Osteocyte (in vitro differentiated cells): ENCODE measurements at places on chromosomes 6 and 20. TPM values are rescaled to one million over a fixed set of nuclear protein-coding genes. Genes with fewer than 3 reads are reported as not detected.

The OR2H2 gene
- not detected in 2 replicates for total RNA-seq

The CNKSR3 gene
- 14.6 and 15.3 TPM in 2 replicates for total RNA-seq

The TRIM38 gene
- total RNA-seq: 8.0 and 8.4 TPM in 2 replicates

The SMLR1 gene
- not detected in 2 replicates for total RNA-seq

The PAK5 gene
- total RNA-seq: not detected in 2 replicates

The TGM2 gene
- 29.2 and 32.7 TPM in 2 replicates for total RNA-seq

The MMP24 gene
- 0.54 and 0.63 TPM in 2 replicates for total RNA-seq

The CALHM4 gene
- not detected in 2 replicates for total RNA-seq

The BPI gene
- total RNA-seq: 7.7 and 8.5 TPM in 2 replicates

The PHACTR1 gene
- total RNA-seq: 1.0 and 1.6 TPM in 2 replicates

DNA sequence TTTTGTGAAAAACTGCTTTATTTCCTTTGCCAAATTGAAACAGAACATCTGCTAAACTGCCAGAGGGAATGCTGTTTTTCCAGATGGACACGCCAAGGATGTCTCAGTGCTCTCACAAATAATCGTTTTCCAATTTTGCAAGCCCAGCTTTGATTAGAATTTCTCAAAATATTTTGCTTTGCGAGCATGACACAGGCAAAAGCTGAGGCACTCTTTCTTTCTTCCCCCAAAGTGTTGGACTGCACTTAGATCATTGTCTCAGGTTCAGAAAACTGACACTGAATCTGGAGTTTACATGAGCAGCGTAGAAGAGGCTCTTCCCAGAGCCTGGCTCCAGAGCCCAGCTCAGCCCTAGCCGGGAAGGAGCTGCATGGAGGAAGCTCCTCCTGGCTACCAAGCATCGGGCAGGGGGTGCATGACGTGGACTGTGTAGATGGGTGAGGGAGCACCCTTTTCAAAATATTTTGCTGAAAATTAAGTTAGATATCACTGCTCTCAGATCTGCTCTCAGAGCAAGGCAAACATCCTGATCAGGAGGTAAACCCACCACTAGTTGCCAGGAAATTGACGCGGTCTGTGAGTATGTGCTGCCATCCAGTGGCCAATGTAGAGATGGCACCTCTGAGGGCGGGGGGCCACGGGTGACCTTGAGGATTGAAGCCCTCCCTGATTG, 107.5 kb downstream of the SLC22A3 start:
- H3K27me3 ChIP-seq: peaks cover 5% of the 10 kb centered on the region
- peaks cover 4% of the 10 kb centered on the region for H3K4me1 ChIP-seq
- peak; percentile 90 for DNase-seq
- H3K4me3 ChIP-seq: no peak overlapping the region

DNA sequence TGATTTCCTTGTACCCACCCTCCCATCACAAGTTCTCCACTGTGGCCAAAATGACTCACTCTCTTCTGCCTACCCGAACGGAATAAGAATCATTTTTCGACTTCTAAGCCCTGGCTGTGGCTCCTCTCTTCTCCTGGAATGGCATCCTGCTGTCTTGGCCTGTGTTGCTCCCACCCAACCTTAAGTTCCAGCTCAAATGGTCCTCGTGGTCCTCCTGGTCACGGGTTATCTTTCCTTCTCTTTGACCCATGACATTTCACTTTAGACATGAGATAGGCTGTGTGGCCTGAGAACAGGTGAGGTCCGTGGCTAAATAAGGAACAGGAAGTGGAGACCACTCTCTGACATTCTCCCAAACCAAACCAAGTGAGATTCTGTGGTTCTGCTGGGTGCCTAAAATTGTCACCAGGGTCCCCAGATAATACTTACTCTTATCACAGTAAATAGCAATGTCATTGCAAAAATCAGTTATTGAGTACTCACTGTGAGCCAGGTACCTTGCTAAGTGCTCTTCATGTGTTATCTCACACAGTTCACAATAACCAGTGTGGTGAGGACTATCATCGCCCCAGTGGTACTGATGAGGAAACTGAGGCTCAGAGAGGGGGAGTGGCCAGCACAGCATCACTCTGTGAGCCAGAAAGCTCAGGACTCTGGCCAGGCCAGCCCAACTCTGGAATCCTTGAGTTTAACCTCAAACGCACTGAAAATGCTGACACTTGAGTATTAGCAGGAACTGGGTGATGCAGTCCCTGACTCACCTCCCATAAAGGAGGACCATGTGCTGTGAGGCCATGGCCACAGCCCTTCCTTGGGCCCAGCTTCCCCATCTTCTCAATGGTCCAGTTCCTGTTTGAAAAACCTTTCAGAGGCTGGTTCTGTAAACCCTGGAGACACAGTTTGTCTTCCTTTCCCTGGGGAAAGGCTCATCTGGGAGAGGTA, 74.8 kb upstream of the SIRPA start:
- no peak overlapping the region for H3K4me3 ChIP-seq
- H3K36me3 ChIP-seq: no peaks in the 10 kb centered on the region
- no peaks in the 10 kb centered on the region for H3K27me3 ChIP-seq
- no peak overlapping the region for H3K27ac ChIP-seq
- peaks cover 22% of the 10 kb centered on the region for H3K4me1 ChIP-seq
- no peak for DNase-seq

DNA sequence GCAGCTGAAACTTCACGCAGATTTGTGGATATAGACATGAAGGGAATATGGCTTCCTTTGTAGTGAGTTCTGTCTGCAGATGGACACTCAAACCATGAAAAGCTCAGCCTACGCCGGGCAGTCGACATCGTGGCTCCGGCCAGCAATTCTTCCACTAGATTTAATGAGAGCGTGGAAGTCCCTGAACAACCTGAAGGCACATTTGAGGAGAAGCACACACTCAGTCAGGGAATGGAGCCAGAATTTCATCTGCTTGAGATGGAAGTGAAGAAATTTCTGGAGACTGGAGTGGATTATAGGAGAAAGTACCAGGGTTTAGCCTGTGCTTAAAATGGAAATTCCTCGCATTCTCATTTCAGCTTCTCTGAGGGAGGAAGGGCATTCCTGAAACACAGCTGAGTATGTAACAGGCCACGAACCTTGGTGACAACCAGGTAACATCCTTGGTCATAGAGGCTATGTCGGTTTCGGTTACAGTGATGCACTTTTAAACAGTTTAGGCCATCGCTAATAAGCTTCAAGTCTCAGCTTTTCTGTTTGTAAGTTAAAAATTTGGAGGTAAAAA, 80.5 kb upstream of the AGPAT4 start:
- no peak for DNase-seq
- peaks cover 4% of the 10 kb centered on the region for H3K4me1 ChIP-seq
- no peaks in the 10 kb centered on the region for H3K27me3 ChIP-seq
- no peak overlapping the region for H3K4me3 ChIP-seq

- no peaks in the 10 kb centered on the region for H3K27me3 ChIP-seq
- H3K36me3 ChIP-seq: no peaks in the 10 kb centered on the region
- no peak overlapping the region for H3K27ac ChIP-seq
- H3K4me1 ChIP-seq: no peaks in the 10 kb centered on the region
- DNase-seq: no peak
These were observed 59.2 kb downstream of the ANKRD6 start for GRCh38 chr6:89492025-89492640.

- H3K27ac ChIP-seq: no peak overlapping the region
- peaks cover 57% of the 10 kb centered on the region for H3K27me3 ChIP-seq
- no peak overlapping the region for H3K4me3 ChIP-seq
- DNase-seq: no peak
- no peaks in the 10 kb centered on the region for H3K36me3 ChIP-seq
These were observed 24.2 kb downstream of the PDRG1 start for GRCh38 chr20:31927627-31928159.

GRCh38 chr20:49214571-49214970, 4.6 kb upstream of the DDX27 start:
- H3K4me1 ChIP-seq: peaks cover 8% of the 10 kb centered on the region
- no peaks in the 10 kb centered on the region for H3K27me3 ChIP-seq
- H3K27ac ChIP-seq: no peak overlapping the region
- H3K4me3 ChIP-seq: no peak overlapping the region
- DNase-seq: no peak
- no peaks in the 10 kb centered on the region for H3K36me3 ChIP-seq

- H3K36me3 ChIP-seq: peaks cover 20% of the 10 kb centered on the region
- H3K27ac ChIP-seq: peak overlapping the region; percentile 3
- no peak for DNase-seq
- no peaks in the 10 kb centered on the region for H3K4me1 ChIP-seq
These were observed 29.4 kb downstream of the RNF8 start for GRCh38 chr6:37382994-37383765.

- peaks cover 3% of the 10 kb centered on the region for H3K36me3 ChIP-seq
- H3K27ac ChIP-seq: no peak overlapping the region
- H3K4me3 ChIP-seq: no peak overlapping the region
- DNase-seq: no peak
These were observed 104.7 kb downstream of the JARID2 start for GRCh38 chr6:15350386-15351083.

DNA sequence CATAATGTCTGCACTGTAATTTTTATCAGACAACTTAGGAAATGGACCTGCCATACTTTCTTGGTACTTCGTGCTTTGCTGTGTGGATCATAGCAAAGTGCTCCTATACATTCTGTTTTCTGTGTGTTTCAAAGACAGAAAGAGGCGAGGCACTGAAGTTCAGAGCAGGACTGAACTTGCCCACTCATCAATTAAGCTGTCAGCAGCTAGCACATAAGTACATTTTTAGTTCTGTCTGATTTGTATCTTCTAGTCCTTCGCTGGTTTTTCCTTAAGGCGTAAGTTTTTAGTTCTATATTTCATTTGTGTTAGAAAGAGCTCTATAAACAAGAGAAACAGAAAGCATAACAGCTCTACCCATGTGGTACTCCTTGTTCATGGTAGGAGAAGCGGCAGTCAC, 42.1 kb downstream of the MAP3K4 start:
- DNase-seq: no peak
- H3K4me3 ChIP-seq: no peak overlapping the region
- H3K27ac ChIP-seq: no peak overlapping the region

GRCh38 chr6:157614026-157614568, 208.9 kb upstream of the SNX9 start:
- no peak overlapping the region for H3K4me3 ChIP-seq
- DNase-seq: no peak
- no peak overlapping the region for H3K27ac ChIP-seq
- peaks cover 17% of the 10 kb centered on the region for H3K4me1 ChIP-seq
- H3K36me3 ChIP-seq: no peaks in the 10 kb centered on the region

DNA sequence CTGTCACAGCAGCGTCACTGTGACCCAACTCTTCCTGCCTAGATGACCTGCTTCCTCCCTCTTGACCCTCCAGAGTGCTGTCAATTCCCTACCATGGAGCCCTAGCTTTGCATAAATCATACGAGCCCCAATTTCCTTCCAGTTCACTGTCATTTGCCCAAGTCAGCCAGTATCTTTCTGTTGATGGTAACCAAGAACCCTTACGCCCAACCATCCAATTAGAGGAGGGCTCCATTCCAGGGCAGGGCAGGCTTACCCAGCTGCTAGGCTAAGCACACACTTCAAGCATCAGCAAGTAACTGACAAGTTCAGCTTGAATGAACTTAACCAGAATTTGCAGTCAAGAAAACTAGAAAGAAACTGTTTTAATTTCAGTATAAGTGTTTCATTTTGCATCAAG, 25.7 kb downstream of the WFDC3 start:
- no peak overlapping the region for H3K4me3 ChIP-seq
- peaks cover 25% of the 10 kb centered on the region for H3K27me3 ChIP-seq
- no peak overlapping the region for H3K27ac ChIP-seq
- no peaks in the 10 kb centered on the region for H3K36me3 ChIP-seq
- DNase-seq: no peak

DNA sequence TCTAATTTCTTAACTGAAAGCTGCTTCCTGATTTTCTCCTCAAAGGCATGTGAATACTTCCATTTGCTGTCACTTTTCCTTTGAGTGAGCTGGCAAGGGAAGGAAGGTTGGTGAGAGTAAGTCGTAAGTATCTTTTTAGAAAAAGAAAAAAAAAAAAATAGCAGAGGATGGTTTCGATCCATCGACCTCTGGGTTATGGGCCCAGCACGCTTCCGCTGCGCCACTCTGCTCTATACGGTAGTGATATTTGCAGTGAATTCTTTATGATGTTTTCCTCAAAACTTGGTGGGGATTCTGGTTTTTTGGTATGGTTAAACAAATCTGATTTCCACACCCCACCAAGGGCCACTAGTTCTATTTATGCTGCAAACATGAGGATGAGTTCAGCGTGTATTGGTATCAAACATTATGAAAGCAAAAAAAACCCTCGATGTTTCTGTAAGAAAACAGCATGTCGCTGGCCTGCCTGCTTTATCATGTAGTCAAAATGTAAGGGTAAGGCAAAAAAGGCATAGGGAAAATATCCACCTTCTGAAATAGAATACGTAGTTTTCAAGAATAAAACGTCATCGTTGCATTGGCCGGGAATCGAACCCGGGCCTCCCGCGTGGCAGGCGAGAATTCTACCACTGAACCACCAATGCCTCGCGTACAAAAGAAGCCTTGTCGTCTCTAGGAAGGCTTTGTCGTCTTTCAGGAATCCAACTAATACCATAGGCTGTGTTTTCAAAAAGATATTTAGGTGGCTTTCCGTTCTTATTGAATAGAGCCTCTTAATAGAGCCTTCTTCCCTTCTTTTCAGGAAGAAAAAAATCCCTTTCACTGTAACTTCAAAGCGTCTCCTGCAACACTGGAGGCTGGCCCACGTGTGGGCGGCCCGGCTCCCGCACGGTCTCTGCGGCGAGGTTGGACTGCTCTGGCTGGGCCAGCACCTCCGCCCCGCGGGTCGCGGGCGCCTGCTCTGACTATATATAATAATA, 9.6 kb downstream of the OR2B2 start:
- peaks cover 12% of the 10 kb centered on the region for H3K27me3 ChIP-seq
- peak overlapping the region; percentile 82 for H3K4me3 ChIP-seq
- peak; percentile 93 for DNase-seq

GRCh38 chr6:150228072-150228733, 85.4 kb downstream of the PPP1R14C start:
- no peak overlapping the region for H3K4me3 ChIP-seq
- no peaks in the 10 kb centered on the region for H3K36me3 ChIP-seq
- H3K27ac ChIP-seq: no peak overlapping the region
- DNase-seq: no peak
- H3K4me1 ChIP-seq: no peaks in the 10 kb centered on the region
- peaks cover 6% of the 10 kb centered on the region for H3K27me3 ChIP-seq

DNA sequence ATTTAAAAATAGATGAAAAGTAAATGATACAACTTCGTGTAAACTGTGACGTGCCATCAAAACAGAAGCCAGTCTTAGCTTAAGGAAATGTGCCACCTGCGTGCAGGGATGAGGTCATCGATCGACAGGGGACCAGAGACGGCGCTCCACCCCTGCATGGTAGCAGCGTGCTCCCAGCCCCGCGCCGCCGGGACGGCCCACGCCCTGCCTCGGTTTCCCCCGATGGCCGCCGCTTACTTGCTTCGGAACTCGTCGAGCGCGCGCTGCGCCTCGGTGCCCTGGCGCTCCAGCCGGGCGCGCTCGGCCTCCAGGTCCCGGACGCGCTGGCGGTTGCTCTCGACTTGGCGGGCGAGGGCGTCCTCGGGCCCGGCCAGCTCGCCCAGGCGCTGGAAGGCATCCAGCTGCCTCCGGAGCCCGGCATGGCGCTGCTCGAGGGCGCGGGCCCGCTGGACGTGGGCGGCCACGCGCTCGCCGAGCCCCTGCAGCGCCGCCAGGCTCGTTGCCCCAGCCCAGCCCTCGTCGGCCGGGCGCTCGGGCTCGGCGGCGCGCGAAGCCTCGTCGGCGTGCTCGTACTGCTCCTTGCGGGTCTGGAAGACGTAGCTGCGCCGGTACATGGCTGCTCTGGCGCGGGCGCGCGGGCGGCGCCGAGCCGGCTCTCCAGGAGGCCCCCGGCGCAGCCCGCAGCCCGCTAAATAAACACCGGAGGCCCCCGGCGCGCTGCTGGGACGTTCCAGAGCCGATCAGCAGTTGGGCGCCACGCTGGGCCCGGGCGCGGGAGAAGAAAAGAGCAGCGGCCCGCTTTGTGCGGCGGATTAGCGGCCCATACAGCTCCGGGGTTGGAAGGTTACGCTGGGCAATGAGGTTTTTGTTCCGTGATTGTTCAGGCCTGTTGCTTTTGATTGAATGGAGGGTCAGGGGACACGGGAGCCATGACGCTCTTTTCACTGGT, at the start of gene BFSP1:
TSS of gene BFSP1 (minus strand) at position 664 of the 949 bp plus-strand sequence. CDS start at position 614, 50 bp downstream.
- peak within 1 kb of the TSS; percentile 80 for H3K4me3 ChIP-seq
- peak; percentile 89 for DNase-seq
- peak within 1 kb of the TSS; percentile 95 for H3K27ac ChIP-seq
